ENCODE measurements at places on chromosomes 2 and 18. TPM values are rescaled to one million over a fixed set of nuclear protein-coding genes. Genes with fewer than 3 reads are reported as not detected.
A peak's percentile ranks its signal among the peaks of the same experiment; 100 is the strongest.

GRCh38 chr2:174059884-174060244 is 94.7 kb upstream of the SP3 start:
- DNase-seq = no peak

- DNase-seq = no peak
Measured at GRCh38 chr2:32838949-32839348, 107.8 kb upstream of the LTBP1 start.

- DNase-seq = no peak
Measured at GRCh38 chr2:239789711-239790110, 235.4 kb downstream of the NDUFA10 start.

GRCh38 chr2:191126386-191127085 is 24.3 kb downstream of the STAT4 start:
- DNase-seq = peak; percentile 50

- no peak for DNase-seq
Measured at GRCh38 chr18:67475673-67476072, 40.8 kb downstream of the DSEL start.

GRCh38 chr2:30444273-30444672 is 2.8 kb upstream of the LCLAT1 start:
- no peak for DNase-seq

- no peak for DNase-seq
Measured at GRCh38 chr2:171841996-171842395, 52.0 kb downstream of the SLC25A12 start.

DNA sequence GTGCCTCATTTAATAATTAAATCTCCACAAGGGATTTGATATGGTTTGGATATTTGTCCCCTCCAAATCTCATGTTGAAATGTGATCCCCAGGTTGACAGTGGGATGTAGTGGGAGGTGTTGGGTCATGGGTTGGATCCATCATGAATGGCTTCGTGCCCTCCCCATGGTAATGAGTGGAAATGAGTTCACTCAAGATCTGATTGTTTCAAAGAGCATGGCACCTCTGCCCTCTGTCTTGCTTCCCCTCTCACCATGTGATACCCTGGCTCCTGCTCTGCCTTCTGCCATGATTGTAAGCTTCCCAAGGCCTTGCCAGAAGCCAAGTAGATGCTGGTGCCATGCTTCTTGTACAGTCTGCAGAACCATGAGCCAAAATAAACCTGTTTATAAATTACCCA is 15.0 kb upstream of the RAB27B start:
- DNase-seq = no peak

GRCh38 chr2:62713837-62714236 is 8.3 kb downstream of the EHBP1 start:
- DNase-seq = no peak

DNA sequence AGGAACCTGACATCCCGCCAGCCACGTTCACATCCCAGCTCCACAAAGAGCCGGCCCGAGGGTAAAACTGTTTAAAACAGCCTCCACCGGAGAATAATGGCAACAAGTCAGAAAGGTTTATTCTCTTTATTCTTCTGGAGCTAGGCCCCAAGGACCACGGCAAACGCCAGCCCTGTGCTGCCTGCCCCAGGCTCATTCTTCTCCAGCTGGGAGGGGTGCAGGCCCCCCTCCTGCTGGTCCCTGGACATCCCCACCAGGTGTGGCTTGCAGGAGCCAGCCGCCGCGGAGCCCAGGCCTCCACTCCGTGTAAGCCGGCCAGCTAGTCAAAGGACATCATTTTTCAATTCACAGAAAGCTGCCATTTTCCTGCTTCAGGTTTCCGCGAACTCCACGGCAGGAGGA is 65.8 kb upstream of the SALL3 start:
- DNase-seq = no peak

ACOXL gene
- total RNA-seq = 0.27 TPM

CHRNG gene
- not detected for total RNA-seq

C2orf81 gene
- 3.2 TPM for total RNA-seq

KIAA2012 gene
- not detected for total RNA-seq
